ENCODE measurements at places on chromosomes 1 and 21.
A peak's percentile ranks its signal among the peaks of the same experiment; 100 is the strongest.

GRCh38 chr1:21468599-21468998 is 28.7 kb downstream of the NBPF3 start:
- peak; percentile 62 for DNase-seq

DNA sequence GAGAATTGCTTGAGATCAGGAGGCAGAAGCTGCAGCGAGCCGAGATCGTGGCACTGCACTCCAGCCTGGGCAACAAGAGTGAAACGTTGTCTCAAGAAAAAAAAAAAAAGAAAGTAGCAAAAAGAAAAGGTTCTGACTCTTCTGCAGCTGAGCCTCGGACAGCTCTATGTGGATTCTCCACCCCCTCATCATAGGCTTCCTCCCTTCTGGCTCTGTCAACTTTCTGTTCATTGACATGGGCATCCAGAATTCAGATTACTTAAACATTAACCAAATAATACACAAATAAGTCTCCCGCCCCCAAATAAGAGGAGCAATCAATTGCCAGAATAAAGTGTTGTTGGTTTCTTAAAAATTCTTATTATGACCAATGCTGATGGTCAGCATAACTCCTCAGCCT is 10.0 kb downstream of the SUSD4 start:
- no peak for DNase-seq

- peak; percentile 33 for DNase-seq
Measured at GRCh38 chr1:41005876-41006275, 15.6 kb downstream of the SLFNL1 start.

DNA sequence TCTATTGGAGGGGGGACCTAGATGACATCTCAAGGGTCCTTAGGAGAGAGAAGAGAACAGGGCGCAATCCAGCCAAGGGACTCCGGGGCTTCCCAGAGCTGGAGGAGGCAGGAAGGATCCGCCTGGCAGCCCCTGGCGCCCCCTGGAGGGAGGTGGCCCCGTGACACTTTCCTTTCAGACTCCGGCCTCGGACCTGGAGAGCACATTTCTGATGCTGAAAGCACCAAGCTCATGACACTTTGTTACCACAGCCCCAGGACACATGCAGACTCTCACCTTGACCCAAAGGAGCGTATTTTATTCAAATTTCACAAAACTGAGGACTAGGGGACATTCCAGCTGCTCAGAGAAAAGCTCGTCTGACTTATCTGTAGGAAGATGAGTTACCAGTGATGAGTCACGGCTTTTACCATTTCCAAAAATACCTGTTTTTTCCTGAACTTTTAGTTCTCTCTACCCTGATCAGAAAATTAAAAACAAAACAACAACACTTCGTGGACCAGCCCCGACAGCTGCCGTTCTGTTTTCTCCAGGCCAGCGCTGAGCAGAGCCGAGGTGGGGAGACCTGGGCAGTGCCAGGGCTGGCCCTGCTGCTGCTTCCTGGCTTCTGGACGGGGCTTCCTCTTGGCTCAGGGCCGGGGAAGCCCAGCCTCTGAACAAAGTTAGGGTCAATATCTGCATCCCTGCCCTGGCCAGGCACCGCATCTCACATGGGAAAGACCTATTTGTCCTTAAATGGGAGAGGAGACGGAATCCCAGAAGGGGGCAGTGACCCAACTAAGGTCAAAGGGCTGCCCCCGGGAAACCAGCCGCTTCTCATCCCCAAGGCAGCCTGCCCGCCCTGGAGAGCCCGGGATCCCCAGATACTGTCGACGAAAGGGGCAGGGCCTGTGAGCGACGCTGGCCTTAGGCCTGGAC is 21.6 kb upstream of the POFUT2 start:
- DNase-seq, result peak; percentile 74

- DNase-seq, result no peak
Measured at GRCh38 chr21:35017256-35017655, 31.8 kb downstream of the RUNX1 start.

DNA sequence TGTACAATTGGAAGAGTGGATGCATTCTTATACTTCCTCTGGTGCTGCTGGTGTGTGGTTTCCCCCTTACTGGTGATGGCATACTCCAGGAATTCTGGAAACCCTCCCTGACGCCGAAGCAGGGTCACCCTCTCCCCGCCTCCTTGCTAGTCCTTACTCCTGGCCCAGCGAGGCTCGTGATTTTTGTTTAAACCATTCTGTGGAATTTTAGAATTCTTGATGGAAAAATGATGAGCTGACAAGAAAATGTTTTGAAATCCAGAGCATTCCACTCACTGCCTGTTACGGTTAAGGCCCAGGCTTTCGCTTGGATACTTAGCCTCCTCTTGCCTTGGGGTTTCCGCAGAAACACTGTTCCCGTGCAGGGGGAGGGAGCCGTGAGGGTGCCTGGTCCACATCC is 41.1 kb downstream of the IL6R start:
- peak; percentile 97 for DNase-seq

DNA sequence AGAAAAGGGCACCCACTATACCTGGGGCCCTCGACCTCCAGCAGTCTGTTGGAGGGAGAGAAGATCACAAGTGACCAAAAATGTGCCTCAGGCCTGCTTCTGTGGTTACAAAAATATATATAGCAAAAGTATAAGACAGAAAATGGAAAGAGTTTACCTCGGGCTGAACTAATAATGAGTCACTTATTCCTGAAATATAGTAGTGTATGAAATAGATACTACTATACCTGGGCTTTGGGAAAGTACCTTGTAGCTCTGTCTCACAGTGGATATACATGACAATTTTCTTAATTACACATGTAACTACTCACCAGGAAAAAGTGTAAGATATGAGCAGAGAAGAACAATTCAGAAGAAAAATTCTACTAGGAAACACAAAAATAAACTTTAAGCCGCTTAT is 7.3 kb upstream of the APCS start:
- DNase-seq, result no peak

GRCh38 chr1:113088972-113089371 is 16.0 kb downstream of the LRIG2 start:
- peak; percentile 5 for DNase-seq

GRCh38 chr1:34842952-34843371 is 16.6 kb downstream of the SMIM12 start:
- DNase-seq, result no peak

- no peak for DNase-seq
Measured at GRCh38 chr1:81308191-81308590, 492.5 kb upstream of the ADGRL2 start.

DNA sequence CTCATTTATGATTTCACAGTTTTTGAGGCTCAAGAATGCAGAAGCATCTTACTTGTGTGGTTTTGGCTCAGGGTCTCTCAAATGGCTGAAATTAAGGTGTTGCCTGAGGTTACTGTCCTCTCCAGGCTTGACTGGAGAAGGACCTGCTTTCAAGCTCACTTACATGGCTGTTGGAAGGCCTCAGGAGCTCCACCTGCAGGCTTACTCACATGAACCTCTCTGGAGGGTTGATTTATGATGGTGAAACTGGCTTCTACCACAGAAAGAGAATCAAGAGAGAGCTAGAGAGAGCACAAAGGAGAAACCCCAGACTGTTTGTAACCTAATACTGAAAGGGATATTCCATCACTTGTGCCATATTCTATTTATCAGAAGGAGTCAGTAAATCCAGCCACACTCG is 6.2 kb upstream of the KCNK2 start:
- peak; percentile 59 for DNase-seq

DNA sequence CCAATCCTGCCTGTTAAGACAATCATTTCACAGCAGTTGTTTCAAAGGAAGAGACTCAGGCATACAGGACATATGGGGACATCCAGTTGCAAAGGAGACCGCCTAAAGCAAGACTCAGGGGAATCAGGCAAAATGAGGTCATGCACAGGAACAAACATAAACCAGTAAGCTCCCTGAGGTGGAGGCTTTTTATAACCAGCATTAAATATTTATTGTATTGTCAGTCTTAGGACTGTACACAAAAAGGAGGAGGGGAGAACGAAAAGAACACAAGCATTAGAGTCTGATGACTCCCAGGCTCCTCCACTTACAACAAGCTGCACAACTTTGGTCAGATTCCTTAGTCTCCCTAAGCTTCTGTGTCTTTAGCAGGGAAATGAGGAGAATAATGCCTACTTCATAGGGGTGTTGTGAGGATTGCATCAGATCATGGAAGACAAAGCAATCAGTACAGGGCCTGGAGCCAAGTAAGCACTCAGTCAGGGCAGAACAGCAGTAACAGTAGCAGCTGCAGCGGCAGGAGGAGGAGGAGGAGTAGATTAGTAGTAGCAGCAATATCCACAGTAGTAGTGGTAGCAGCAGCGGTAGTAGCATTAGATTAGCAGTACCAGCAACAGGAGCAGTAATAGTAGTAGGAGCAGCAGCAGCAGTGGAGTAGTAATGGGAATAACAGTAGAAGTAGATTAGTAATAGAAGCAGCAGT is 54.2 kb upstream of the SPATA6 start:
- peak; percentile 3 for DNase-seq

DNA sequence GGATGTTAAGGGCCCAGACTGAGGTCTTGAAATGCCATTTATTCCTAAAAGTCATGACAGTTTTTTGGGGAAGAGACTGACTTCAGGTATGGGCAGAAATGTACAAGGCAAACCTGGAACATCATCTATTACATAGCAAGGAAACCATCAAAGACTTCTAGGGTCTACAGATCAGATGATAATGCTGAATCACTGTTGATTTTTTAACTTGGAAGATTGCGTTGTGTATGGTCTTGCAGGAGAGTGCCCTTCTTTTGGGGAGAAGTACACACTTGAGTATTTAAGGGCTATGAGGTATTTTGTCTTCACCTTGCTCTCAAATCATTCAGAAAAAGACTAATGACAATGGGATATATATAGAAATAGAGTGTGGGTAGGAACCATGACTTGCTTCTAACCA is 15.4 kb upstream of the RD3 start:
- no peak for DNase-seq

- DNase-seq, result no peak
Measured at GRCh38 chr1:157723157-157723556, 22.6 kb upstream of the FCRL3 start.

- no peak for DNase-seq
Measured at GRCh38 chr21:16305686-16306085, 575.9 kb downstream of the USP25 start.

GRCh38 chr1:201726700-201727099 is 102.3 kb upstream of the IPO9 start:
- DNase-seq, result no peak

DNA sequence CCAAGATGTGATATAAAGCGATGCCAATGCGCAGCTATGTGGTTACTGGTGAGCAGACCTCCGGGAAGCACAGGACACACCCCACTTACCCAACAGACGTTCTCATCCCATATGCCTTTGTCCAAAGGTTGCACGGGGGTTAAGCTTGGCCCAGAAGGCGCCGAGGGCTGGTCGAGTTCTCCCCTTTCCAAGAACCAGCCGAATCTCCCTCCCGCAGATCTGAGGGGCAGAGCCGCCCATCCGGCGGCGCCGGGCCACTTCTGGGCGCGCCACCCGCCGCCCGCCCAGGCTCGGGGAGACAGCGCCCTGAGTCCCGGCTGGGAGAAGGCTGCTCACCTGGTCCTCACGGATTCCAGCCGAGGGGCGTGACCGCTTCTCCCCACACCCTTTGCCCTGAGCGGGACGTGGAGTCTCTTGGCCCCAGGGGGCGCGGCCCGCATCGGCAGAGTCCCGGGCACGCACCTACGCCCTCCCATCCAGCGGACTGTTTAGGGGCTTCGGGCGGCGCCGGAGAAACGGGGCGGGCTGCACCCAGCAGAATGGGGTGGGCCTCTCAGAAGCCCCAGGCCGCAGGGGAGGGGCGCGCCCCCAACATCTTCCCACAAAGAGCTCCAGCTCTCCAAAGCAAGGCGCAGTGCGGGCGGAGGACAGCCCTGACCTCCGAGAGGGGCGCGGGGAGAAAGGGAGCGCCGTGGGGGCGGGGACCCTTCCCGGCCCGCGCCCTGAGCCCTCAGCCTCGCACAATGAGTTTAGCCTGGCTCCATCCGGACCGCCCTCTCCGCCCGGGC is 615 bp downstream of the GPR161 start:
- DNase-seq, result peak; percentile 28

- DNase-seq, result peak; percentile 81
Measured at GRCh38 chr21:35179990-35180540, 131.0 kb upstream of the RUNX1 start.

- no peak for DNase-seq
Measured at GRCh38 chr1:5140136-5140535, 485.7 kb downstream of the AJAP1 start.

Data from EH (cell line).